ENCODE measurements at places on chromosomes 5 and 9.

DNA sequence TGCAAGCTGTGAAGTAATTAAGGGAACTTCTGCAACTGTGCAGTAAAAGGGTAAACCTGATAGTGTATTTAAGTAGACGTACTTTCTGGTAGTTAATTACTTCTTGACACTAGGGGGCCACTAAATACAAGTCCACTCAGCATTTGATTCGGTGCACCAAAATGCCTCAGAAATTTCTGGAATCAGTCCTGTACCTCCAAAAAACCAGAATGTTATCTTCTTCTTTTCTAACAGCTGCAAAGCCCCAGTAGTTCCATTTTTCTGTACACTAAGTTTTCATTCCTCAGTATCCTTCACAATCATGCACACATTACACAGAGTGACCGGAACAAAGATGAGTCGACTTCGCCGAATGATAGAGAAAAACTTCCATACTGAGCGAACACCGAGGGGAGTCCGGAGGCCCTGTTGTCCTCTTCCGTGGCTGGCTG lies 484 bp downstream of the GFM2 start:
- DNase-seq = peak; percentile 53

DNA sequence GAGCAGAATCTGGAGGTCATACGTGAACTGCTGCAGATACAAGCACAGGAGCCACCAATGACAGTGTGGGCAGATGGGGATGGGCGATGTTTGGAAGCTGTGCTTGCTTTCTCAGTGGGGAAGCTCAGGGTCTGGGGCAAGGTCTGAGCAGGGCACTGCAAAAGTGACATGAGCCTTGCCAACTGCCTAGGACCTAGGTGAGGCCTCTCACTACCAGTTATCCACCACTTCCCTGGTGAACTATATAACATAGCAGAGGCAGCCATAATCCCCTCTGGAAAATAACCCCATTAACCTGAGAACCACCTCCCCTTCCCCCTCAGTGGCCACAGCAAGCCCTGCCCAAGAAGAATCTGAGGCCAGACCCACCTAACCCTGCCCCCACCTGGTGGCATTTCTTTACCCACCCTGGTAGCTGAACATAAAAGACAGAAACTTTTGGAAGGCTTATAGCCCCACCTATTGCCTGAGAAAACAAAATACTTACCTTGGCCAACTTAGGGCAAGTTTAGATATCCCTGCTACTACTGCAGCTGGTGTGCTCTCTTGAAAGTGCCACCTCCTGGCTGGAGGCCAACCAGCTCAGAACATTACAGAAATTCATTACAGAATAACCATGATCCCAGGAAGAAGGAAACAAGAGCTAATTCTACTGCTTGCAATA lies 18.8 kb upstream of the SPEF2 start:
- no peak for DNase-seq

GRCh38 chr9:4665357-4665756 lies 923 bp downstream of the SPATA6L start:
- no peak for DNase-seq

GRCh38 chr5:172417983-172418630 lies 36.2 kb downstream of the SH3PXD2B start:
- DNase-seq = no peak

- peak; percentile 59 for DNase-seq
Measured at GRCh38 chr5:172274951-172275753, 8.4 kb downstream of the UBTD2 start.

- no peak for DNase-seq
Measured at GRCh38 chr5:159100782-159101646, 1.3 kb upstream of the EBF1 start.

- no peak for DNase-seq
Measured at GRCh38 chr5:54302267-54302687, 8.1 kb downstream of the ARL15 start.

GRCh38 chr5:51895834-51896233 lies 512.6 kb downstream of the ISL1 start:
- DNase-seq = no peak

DNA sequence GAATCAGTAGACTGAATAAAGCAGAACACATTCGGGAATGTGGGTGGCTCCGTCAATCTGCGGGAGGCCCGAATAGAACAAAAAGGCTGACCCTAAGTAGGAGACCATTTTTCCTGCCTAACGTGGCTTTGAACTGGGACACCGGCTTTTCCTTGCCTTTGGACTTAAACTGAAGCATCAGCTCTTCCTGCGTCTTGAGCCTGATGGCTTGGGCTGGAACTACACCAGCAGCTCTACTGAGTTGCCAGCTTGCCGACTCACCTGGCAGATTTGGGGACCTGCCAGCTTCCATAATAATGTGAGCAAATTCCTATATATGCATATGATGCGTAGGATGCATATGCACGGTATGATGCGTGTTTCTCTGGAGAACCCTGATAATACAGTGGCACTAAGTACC lies 111.3 kb downstream of the DAPK1 start:
- no peak for DNase-seq

- no peak for DNase-seq
Measured at GRCh38 chr9:130579738-130580463, 524 bp downstream of the FUBP3 start.

GRCh38 chr9:89071591-89071990 lies 80.3 kb downstream of the S1PR3 start:
- no peak for DNase-seq

DNA sequence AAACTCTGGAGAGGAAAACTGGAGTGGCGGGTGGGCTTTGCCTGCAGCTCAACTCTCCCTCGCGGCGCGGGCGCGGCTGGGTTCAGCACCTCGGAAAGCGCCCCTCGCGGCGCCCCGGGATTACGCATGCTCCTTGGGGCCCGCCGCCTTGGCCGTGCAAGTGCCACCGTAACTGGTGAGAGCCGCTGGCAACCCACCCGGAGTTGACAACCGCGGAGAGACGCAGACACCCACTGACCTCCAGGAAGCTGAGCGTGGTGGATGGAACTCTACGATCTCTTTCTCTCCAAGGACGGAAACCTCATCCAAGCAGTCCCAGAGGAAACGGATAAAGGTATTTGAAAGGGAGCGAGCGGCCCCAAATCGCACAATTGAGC lies 194 bp upstream of the RXFP3 start:
- peak; percentile 8 for DNase-seq

DNA sequence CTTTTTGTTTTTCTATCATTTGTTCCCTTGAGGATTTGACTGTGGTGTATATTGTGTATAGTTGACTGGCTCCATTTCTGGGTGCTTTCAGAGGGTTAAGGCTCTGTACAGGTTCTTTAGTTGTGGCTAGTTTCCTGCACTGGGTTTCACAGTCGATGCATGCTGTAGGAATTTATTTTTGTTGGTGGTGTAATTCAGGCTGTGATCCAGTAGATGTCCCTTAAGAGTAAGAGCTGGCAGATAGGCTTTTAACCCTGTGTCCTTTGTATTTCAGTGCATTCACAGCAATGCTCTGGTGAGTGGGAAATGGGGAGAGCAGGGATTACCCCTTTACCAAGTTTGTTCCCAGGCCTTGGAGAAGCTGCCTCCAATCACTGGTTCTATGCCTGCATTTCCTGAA lies 112.9 kb downstream of the SPATA31D1 start:
- no peak for DNase-seq

DNA sequence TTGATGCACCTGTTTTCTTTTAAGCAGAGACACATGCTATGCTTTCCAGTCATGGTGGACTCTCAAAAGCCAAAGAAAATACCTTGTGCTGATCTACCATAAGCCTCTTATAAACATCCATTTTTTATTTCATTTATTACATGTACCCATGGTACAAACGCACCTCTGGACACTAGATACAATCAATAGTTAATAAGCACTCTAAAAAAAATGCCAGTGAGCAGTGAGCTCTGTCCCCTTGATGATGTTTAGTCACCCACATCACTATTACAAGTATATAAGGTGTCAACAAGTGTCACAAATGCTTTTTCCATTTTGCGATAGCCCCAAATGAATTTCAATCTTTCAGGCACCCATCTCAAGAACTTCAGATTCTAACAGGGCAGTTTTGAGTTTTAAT lies 5.9 kb downstream of the KLF4 start:
- DNase-seq = no peak

GRCh38 chr9:22337261-22337660 lies 109.4 kb upstream of the DMRTA1 start:
- no peak for DNase-seq

- no peak for DNase-seq
Measured at GRCh38 chr5:149405550-149406202, 26.6 kb upstream of the IL17B start.

GRCh38 chr5:147935032-147935431 lies 28.7 kb upstream of the C5orf46 start:
- no peak for DNase-seq

DNA sequence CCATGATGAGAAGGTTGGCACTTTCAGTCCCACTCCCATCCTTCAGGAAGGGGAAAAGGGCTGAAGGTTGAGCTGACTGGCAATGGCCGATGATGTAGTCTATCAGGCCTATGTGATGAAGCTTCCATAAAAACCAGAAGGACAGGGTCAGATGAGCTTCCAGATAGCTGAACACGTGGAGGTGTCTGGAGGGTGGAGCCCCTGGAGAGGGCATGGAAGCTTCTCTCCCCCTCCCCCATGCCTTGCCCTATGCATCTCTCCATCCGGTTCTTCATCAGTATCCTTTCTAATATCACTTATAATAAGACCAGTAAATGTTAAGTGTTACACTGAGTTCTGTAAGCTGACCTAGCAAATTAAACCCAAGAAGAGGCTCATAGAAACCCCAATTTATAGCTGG lies 32.6 kb upstream of the SMU1 start:
- DNase-seq = no peak

DNA sequence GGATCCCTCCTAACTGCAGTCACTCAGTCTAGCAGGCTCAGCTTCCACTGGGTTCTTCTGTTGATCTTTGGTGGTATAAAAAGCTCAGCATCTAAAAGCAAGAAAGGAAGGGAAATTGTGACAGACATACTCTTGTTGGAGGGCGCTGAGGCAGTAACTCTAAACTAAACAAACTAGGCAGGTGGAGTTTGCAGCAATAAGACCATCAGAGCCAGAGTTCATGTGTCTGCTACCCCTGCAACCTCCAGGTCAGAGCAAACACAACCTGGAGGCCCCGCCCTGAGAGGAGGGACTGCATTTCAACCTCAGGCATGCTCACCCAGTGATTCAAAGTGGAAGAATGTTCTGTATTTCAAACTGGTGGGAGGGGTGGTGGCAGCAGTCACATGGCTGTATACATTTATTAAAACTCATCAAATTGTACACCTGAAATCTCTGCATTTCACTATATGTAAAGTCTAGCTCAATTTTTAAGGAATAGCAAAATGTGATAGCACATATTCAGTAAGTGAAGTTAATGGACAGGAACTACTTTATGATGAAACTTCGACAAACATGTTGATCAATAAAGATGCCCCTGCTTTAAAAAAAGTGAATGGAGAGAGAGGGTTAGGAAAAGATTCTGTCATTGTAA lies 7.1 kb downstream of the ACTL7A start:
- no peak for DNase-seq

DNA sequence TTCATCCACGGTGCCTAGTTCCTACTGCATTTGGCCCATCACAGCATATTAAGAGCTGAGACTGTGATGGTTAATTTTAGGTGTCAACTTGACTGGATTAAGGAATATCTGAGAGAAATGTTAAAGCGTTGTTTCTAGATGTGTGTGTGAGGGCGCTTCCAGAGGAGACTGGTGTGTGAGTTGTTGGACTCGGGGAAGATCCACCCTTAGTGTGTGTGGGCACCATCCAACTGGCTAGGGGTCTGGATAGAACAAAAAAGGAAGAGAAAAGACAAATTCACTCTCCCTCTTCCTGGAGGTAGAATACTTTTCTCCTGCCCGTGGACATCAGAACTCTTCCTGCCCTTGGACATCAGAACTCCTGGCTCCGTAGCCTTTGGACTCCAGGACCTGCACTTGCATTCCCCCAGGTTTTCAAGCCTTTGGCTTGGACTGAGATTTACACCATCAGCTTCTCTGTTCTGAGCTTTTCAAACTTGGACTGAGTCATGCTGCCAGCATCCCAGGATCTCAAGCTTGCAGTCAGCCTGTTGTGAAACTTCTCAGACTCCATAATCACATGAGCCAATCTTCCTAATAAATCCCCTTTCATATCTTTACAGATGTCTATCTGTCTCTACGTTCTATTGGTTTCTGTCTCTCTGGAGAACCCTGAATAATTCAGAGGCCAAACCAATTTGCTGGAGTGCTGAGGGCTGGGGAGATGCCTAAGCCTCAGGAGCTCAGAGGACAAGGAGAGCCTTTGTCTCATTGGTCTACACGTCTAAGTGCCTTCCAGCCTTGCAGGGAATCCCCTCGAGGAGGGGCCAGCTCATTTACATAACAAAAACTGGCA lies 164.5 kb downstream of the DCP2 start:
- DNase-seq = no peak

DNA sequence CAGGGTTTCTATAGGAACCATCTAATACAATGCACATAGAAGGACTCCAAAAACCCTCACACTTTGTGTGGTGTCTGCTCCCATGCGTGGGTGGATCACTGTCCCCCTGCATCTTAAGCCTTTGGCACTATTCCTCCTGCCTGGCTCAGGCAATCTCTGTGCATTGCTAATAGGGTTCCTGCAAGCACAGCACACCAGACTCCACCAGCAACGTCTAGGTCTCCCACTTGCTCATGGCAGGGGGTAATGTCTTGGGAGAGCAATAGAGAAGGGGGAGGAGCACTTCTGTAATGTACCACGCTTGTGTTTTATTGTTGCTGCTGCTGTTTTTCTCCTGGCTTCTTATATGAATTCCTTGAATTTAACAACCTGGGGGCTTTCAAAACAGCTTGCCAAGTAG lies 182.6 kb upstream of the GLRA1 start:
- DNase-seq = no peak

- no peak for DNase-seq
Measured at GRCh38 chr9:121997791-121998190, 95.3 kb downstream of the TTLL11 start.

GRCh38 chr5:151128817-151129216 lies 28.8 kb downstream of the ANXA6 start:
- DNase-seq = no peak

- DNase-seq = no peak
Measured at GRCh38 chr9:108662956-108663355, 192.8 kb downstream of the ACTL7B start.

DNA sequence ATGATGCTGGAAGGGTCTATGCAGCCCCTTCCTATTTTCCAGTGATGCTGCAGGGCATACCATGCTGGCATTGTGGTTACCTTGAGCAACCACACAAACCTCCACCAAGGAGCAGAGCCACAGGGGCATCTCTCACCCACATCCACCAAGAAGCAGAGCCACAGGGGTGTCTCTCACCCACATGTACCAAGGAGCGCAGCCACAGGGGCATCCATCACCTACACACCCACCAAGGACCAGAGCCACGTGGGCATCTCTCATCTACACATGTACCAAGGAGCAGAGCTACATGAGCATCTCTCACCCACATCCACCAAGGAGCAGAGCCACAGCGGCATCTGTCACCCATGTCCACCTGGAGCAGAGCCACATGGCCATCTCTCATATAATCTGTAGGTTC lies 8.8 kb upstream of the GM2A start:
- no peak for DNase-seq

DNA sequence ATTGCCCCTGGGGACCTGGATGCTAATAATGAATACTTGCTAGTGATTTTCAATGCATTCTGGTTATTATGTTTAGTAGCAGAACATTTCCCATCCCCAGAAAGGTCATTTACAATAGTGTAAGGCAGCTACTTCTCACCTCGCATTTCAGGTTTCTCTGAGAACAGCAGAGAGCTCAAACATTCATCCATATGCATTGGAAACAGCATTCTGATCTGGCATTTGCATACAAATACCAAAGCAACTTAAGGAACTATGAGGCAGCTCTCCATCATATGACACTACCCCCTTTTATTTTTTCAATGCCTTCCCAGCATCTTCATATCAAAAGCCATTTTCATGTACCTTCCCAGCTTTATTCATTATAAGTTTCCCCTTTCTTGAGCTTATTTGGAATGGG lies 6.4 kb downstream of the PPP2R2B start:
- no peak for DNase-seq

All from central memory CD4-positive, alpha-beta T cell (primary cell).